ENCODE measurements at places on chromosomes 16 and 17. TPM values are rescaled to one million over a fixed set of nuclear protein-coding genes. Genes with fewer than 3 reads are reported as not detected.

DNA sequence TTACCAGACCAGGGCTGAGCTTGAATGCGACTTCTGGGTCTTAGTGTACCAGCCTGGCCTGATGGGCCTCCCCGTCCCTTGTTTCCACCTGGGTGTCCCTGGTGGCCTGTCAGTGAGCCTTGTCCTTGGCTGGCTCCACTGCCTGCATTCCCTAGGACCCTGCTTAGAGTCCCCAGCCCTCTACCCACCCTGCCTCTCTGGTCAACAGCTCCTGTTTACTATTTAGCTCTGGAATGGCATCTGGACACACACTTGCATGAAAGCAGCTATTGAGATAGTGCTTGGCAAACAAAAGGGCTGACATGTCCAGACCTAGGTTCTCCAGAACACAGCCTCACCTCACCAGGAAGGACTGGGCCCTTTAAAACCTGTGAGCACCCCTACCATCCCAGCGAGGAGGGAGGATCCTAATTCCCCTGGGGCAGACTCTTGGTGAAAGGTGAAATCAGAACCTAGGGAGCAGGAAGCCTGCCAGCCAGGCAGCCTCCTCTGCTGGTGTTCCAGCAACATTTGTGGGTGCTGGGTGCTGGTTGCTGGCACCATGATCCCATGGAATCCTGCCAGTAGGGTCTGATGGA is 38.8 kb downstream of the RAI1 start:
- H3K36me3 ChIP-seq = no peaks in the 10 kb centered on the region
- H3K27ac ChIP-seq = no peak overlapping the region
- no peaks in the 10 kb centered on the region for H3K27me3 ChIP-seq
- H3K4me3 ChIP-seq = no peak overlapping the region

DNA sequence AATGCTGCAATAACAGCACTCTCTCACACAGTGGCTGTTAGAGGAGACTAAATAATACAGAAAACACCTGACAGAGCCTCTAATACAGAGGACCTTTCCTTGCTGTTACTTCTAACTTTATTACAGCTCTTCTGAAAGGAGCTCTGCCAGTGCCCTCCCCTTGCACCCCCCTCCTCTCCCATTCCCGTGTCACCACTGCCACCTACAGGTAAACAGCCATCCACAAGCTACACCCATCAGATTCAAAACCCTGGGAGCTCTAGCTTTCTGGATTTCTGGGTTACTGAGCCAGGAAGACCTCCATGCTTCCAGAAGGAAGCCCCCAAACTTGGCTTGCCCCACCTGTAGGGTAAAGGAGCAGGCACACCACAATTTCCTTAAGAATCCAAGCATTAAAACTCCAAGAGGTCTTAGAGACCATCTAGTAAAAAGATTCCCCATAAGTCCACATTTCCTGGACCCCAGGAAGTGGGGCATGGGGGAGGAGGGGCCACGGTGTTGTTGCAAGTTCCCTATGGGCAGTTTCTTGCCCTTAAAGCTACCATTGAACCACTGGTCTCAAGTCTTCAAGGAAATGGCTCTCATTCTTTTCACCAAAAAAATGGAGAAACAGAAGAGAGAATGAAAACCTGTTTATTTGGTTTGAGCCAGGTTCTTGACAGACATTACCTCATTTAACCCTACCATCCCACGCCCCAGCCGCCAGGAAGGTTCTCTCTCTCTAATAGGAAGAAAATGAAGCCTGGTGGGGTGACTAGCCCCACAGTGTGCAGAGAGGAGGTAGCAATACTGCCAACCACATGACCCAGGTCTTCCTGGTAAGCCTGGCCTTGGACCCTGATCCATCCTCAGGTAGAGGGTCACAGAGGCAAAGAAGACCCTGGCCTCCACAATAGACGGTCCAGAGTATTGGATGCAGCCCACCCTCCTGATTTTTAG is 52.8 kb downstream of the TOM1L2 start:
- no peak overlapping the region for H3K4me3 ChIP-seq
- no peaks in the 10 kb centered on the region for H3K27me3 ChIP-seq
- no peaks in the 10 kb centered on the region for H3K36me3 ChIP-seq
- no peak overlapping the region for H3K27ac ChIP-seq
- DNase-seq = peak; percentile 58

Gene DUSP3
- total RNA-seq = 87.6 TPM

GRCh38 chr16:73154063-73154870 is 106.3 kb upstream of the ZFHX3 start:
- H3K36me3 ChIP-seq = no peaks in the 10 kb centered on the region
- H3K27me3 ChIP-seq = no peaks in the 10 kb centered on the region
- no peak overlapping the region for H3K27ac ChIP-seq
- no peak overlapping the region for H3K4me3 ChIP-seq
- H3K4me1 ChIP-seq = no peaks in the 10 kb centered on the region

GRCh38 chr17:72122010-72122764 is 1.4 kb downstream of the SOX9 start:
- DNase-seq = no peak
- H3K4me3 ChIP-seq = peak overlapping the region; percentile 49
- H3K27me3 ChIP-seq = peaks cover 28% of the 10 kb centered on the region
- H3K27ac ChIP-seq = no peak overlapping the region
- H3K36me3 ChIP-seq = no peaks in the 10 kb centered on the region

GRCh38 chr16:69201291-69201690 is 14.3 kb downstream of the SNTB2 start:
- H3K27me3 ChIP-seq = no peaks in the 10 kb centered on the region
- no peak overlapping the region for H3K27ac ChIP-seq
- no peak for DNase-seq
- H3K4me1 ChIP-seq = no peaks in the 10 kb centered on the region

Gene HNF1B
- total RNA-seq = 6.8 TPM

- H3K27me3 ChIP-seq = no peaks in the 10 kb centered on the region
- H3K36me3 ChIP-seq = no peaks in the 10 kb centered on the region
These were observed 21.6 kb upstream of the EVPL start for GRCh38 chr17:76048711-76049110.

Gene MYH8
- not detected for total RNA-seq

Gene UNC13D
- 12.5 TPM for total RNA-seq

- H3K4me1 ChIP-seq = no peaks in the 10 kb centered on the region
- no peak for DNase-seq
- H3K36me3 ChIP-seq = no peaks in the 10 kb centered on the region
- no peak overlapping the region for H3K4me3 ChIP-seq
- H3K27ac ChIP-seq = no peak overlapping the region
These were observed 89.2 kb upstream of the BRD7 start for GRCh38 chr16:50457979-50458491.

DNA sequence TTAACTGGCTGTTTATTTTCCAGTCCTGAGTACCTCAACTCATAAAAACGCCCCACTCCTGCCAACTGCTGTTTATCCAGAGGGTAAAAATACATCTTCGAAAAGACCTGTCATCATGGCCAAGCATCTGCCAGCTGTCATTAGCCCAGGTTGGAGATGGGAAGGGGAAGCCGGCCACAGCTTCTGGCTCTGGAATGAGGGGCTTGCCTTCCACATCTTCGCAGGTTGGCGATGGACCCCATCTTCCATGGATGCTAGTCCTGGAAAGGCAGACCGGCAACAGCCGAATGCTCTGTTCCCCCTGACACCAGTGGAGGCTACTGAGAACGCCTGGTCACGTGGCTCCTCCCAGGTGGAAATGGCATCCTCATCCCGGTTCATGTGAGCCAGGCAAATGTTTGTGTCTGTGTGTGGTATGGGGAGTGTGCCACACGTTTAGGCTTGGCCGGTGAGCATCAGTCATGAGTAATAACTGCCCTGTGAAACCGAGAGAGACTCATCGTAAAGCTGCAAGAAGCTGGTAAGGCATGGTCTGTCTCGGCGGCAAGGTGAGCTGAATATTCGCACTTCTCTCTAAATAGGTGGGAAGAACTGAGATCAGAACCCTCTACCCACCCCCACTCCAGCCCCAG is 420 bp upstream of the KRTAP17-1 start:
- no peak overlapping the region for H3K27ac ChIP-seq
- H3K4me1 ChIP-seq = no peaks in the 10 kb centered on the region
- no peak for DNase-seq
- no peak overlapping the region for H3K4me3 ChIP-seq

Gene HSD11B2
- total RNA-seq = 1.6 TPM

GRCh38 chr16:13109171-13109570 is 207.8 kb downstream of the SHISA9 start:
- no peak overlapping the region for H3K4me3 ChIP-seq
- H3K36me3 ChIP-seq = no peaks in the 10 kb centered on the region
- no peaks in the 10 kb centered on the region for H3K4me1 ChIP-seq
- no peak overlapping the region for H3K27ac ChIP-seq
- DNase-seq = no peak

Gene FBXW10B
- total RNA-seq = 1.3 TPM

- peaks cover 10% of the 10 kb centered on the region for H3K4me1 ChIP-seq
- no peak overlapping the region for H3K4me3 ChIP-seq
- no peaks in the 10 kb centered on the region for H3K36me3 ChIP-seq
- no peak overlapping the region for H3K27ac ChIP-seq
These were observed 637 bp downstream of the WNT3 start for GRCh38 chr17:46817901-46818209.

DNA sequence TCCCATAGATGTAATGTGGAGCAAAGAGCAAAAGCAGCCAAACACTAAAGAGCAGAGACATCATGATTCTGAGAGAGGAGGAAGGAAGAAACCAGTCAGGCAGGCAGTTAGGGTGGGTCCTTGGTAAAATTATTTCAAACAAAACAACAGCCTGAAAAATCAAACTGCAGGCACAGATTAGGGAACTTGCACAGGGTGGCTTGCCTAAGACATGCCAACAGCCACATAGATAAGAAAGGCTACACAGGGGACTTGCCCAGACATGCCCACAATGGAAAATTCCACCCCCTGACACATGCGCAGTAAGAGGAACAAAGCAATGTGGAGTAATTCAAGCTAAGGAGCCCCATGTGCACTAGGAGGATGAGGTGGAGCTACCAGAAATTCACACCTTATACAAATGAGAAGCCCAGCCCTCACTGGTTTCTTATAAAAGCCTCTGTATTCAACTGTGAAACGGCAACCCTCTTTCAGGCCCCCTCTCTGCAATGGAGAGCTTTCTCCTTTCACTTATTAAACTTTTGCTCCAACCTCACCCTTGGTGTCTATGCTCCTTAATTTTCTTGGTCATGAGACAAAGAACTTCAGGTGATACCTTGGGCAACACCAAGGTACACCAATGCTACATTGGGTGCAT is 7.3 kb upstream of the GAS7 start:
- no peak for DNase-seq
- no peak overlapping the region for H3K27ac ChIP-seq
- no peak overlapping the region for H3K4me3 ChIP-seq

DNA sequence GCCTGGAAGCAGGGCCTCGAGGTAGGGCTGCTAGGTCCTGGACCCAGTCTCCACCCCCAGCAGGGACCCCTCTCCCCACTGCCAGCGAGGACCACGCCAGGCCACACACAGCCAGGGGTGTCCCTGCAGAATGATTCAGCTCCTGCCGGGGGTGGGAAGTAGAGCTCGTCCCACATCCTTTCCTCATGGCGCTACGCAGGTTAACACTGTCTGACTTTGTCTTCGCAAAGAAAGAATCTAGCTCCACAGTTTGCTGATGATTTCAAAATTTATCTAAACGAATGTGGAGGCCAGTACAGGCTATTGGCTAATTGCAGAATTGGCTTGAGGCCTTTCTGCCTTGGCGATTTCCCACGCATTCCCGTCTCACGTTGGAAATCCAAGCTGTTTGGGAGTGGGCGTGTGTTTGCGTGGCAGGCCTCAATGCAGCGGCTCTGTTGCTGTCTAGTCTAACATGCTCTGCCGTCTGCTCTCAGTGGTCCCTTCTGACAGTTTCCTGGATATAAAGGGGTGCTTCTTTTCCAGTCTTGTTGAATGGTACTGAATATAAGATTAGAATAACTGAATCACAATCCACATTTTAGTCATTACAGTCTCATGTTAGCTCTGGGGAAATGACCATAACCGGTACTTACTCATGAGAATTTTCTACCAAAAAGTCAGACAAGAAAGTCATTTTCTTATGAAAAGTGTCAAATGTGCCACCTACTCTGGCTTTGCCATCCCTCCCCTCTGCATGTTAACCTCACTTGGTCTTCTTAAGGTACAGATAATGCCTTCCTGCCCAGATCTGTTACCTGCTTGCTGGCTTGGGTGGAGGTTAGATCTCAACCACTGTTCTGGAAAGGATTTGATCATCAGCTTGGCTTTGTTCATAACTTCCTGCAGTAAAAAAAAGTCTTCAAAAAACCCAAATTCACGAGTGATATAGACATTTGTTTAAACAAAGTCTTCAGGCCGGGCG is 252.4 kb downstream of the NTN1 start:
- H3K36me3 ChIP-seq = no peaks in the 10 kb centered on the region
- no peak overlapping the region for H3K4me3 ChIP-seq
- no peaks in the 10 kb centered on the region for H3K27me3 ChIP-seq
- H3K27ac ChIP-seq = no peak overlapping the region
- H3K4me1 ChIP-seq = no peaks in the 10 kb centered on the region

DNA sequence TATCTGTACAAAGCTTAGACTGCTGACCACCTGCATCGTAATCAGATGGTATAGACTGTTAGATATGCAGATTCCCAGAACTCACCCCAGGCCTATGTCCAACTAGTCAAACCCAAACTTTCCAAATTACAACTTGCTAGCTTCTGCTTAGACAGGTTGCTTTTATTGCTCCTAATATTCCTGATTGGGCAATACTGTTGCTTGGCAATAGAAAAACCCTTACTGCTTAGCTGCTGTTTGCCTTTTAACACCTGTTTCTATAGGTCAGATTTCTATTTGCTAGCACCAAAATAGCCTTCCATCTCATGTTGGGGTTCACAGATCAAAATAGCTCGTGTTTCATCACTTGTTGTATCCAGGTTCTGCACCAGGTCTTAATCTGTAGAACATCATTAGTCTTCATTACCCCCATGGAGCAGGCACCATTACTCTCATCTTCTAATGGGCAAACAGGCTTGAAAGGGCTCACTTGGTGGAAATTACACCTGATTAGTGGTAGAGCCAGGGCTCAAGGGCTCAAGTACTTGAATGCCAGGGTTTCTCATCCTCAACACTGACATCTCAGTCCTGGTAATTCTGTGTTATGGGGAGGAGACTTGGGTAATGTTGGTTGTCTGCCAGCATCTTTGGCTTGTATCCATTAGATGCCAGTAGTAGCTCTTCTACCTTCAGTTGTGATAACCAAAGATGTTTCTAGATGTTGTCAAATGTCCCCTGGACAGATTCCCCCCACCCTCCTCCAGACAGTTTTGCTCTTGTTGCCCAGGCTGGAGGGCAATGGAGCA is 2.7 kb downstream of the ZP2 start:
- H3K27me3 ChIP-seq = no peaks in the 10 kb centered on the region
- H3K4me1 ChIP-seq = peaks cover 2% of the 10 kb centered on the region
- no peak overlapping the region for H3K4me3 ChIP-seq
- H3K36me3 ChIP-seq = no peaks in the 10 kb centered on the region
- no peak for DNase-seq
- no peak overlapping the region for H3K27ac ChIP-seq

GRCh38 chr16:75258807-75259141 is 7.3 kb upstream of the BCAR1 start:
- peaks cover 32% of the 10 kb centered on the region for H3K4me1 ChIP-seq
- H3K27me3 ChIP-seq = no peaks in the 10 kb centered on the region
- DNase-seq = no peak
- H3K4me3 ChIP-seq = no peak overlapping the region

Gene ITGB3
- total RNA-seq = 5.1 TPM

GRCh38 chr16:79429381-79430190 is 171.0 kb downstream of the MAF start:
- no peaks in the 10 kb centered on the region for H3K4me1 ChIP-seq
- DNase-seq = no peak
- H3K4me3 ChIP-seq = no peak overlapping the region
- no peak overlapping the region for H3K27ac ChIP-seq
- H3K36me3 ChIP-seq = no peaks in the 10 kb centered on the region

Gene CLDN7
- 114 TPM for total RNA-seq

All from right lobe of liver (tissue), 6 donors.